ENCODE measurements at places on chromosomes 5 and 9.

DNA sequence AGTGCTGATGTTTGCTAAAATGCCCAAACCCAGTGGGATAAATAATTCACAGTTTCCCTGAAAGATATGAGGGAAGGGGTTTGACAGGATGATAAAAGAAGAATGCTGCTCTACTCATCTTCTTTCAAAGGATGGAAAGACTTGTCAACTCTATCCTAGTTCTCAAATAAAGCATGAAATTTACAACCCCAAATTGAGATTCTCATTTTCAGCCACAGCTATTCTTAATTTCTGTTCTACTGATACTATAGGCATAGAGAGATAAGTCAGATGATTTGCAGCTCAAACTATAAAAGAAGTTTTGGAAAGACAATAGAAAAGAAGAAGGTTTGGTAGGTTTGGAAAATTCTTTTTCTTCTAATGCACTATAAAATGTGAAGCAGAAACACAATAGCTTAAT lies 542.6 kb downstream of the CSNK1G3 start:
- no peak for DNase-seq

- DNase-seq = no peak
These were observed 16.0 kb downstream of the CPEB4 start for GRCh38 chr5:173904151-173904550.

DNA sequence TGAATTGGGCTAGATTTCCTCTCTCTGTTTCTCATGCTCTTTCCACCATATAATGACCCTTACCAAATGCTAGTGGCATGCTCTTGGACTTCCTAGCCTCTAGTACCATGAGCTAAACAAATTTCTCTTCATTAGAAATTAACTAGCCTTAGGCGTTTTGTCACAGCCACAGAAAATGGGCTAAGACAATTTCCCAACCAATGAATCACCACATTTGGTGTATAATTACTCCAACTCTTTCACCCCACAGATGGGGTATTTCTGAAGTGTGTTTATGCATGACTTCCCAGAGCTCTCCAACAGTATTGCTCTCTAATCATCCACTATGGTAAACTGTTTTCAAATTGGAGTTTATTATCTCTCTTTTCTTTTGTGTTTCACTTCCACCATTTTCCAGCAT lies 1041.1 kb upstream of the COX7C start:
- DNase-seq = no peak

- DNase-seq = peak; percentile 70
These were observed 1.1 kb downstream of the SLC27A4 start for GRCh38 chr9:128341435-128341849.

DNA sequence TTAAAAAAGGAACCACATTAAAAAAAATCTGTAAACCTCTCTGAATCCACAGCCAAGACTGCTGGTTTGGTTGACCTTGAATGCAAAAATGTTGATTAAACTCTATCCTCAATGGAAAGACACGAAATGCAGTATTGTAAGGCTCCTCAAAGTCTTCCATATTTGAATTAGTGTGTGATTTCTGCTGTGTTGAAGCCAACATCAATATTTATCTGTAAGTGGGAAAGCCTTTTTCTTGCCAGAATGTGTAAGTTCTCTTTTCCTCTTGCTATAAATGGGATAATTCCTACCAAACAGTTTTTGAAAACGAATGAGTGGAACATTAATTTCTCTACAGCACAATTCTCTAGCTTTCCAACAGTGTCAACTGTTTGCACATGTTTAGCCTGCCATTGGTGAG lies 422.1 kb upstream of the TNC start:
- no peak for DNase-seq

GRCh38 chr9:3708751-3709150 lies 182.9 kb upstream of the RFX3 start:
- no peak for DNase-seq

DNA sequence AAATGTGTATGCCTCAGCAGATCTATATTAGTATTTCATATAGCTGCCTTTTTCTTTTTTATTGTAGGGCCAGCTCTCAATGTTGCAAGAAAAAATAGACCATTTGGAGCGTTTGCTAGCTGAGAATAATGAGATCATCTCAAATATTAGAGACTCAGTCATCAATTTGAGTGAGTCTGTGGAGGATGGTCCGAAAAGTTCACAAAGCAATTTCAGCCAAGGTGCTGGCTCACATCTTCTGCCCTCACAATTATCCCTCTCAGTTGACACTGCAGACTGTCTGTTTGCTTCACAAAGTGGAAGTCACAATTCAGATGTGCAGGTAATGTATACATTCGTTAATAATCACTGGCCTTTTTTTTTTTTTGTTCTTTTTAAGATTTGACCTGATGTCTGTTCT lies 23.7 kb downstream of the MAN2A1 start:
- no peak for DNase-seq

- no peak for DNase-seq
These were observed 248.6 kb upstream of the EFNA5 start for GRCh38 chr5:107919361-107919760.

Measured in activated CD4-positive, alpha-beta T cell treated with anti-CD3 and anti-CD28 coated beads for 4 hours (primary cell).